ENCODE measurements at places on chromosomes 12 and 14.

GRCh38 chr14:55151601-55152000 is 22.5 kb downstream of the LGALS3 start:
- no peak for DNase-seq

GRCh38 chr14:29030970-29031369 is 264.4 kb downstream of the FOXG1 start:
- no peak for DNase-seq

- no peak for DNase-seq
Observed at GRCh38 chr12:135138-135537, 68.6 kb downstream of the IQSEC3 start.

DNA sequence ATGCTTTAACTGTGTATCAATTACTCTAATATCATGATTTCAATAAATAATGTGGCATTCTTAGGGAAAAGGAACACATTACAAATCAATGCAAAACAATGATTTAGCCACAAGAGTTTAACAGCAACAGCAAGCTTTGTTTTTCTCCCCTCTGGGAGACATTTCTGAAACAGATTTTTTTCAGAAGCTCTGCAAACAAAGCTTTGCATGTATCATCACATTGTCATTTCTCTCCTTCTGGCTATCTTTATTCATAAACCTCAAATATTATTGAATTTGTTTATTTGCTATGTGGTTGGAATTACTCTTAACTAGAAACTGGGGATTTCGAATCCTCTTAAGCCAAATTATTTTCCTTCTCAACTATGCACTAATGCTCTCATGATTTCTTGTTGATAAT is 278.4 kb upstream of the ATXN7L3B start:
- no peak for DNase-seq

GRCh38 chr12:123441523-123442164 is 5.2 kb upstream of the RILPL2 start:
- no peak for DNase-seq

GRCh38 chr14:64951724-64952123 is 9.2 kb upstream of the GPX2 start:
- DNase-seq: peak; percentile 70

DNA sequence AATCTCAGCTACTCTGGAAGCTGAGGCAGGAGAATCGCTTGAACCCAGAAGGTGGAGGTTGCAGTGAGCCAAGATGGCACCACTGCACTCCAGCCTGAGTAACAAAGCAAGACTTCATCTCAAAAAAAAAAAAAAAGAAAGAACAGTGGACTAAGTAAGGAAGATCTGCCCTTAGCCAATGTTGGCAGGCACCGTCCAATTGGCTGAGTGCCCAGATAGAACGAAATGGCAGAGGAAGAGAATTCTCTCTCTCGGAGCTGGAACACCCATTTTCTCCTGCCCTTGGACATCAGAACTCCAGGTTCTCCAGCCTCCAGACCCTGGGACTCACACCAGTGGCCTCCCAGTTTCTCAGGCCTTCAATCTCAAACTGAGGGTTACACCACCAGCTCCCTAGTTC is 49.9 kb downstream of the ESR2 start:
- no peak for DNase-seq

- no peak for DNase-seq
Observed at GRCh38 chr14:79417961-79418360, 793.3 kb downstream of the DIO2 start.

GRCh38 chr12:23210573-23210972 is 585.6 kb downstream of the ETNK1 start:
- DNase-seq: no peak

DNA sequence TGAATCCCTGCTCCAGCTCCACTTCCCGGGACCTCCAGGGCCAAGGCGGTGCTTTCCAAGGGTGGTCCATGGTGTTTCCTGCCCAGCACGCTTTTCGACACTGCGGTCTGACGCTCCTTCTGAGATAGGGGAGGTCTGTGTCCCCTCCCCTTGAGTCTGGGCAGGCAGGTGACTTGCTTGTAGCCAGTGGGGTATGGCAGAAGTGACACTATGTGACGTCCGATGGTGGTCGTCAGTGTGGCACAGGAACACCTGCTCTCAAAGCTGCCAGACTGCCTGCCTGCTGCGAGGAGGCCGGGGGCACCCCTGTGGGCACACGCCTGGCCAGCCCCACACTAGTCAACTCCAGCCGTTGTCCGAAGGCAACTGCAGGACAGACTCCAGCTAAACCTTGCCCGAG is 16.0 kb upstream of the TRAF3 start:
- DNase-seq: no peak

GRCh38 chr14:77613201-77613600 is 3.2 kb downstream of the SPTLC2 start:
- no peak for DNase-seq

DNA sequence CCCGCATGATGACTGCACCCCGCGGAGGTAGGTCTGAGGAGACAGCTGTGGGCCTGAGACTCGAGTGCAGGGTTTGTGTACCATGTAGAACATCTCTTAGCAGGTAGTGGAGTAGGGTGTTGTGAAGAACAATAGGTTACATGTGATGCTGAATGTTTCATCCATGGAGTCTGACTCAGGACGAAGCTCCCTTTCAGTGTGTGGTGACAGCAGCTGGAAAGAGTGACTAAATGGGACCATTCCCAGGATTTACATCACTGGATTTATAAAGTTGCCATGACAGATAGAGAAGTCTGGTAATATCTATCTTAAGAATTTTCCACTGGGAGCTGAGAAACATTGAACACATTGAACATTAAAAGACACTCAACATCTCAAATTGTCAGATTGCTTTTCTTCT is 259.6 kb upstream of the RGS6 start:
- no peak for DNase-seq

GRCh38 chr12:121620333-121620891 is 5.9 kb upstream of the ORAI1 start:
- DNase-seq: no peak

- no peak for DNase-seq
Observed at GRCh38 chr14:67665868-67666267, 8.6 kb downstream of the VTI1B start.

GRCh38 chr14:72947366-72948160 is 21.3 kb downstream of the DCAF4 start:
- DNase-seq: no peak

DNA sequence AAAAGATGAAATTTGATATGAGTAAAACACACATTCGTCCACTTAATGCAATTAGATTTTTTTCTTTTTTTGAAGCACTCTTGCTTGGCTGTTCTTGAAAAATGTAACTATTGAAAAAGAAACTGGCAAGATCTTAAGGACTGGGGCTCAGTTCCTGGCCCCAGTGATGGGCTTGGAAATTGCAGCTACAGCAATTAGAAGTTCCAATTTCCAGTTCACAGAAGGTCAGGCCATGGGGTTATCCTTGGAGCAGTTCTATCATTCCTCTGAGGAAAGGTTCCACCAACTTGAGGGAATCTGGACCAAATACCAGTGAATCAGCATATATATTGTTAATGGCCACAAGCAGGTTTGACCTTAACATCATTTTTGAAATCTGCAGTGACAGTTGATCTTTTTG is 18.9 kb downstream of the IGF1 start:
- no peak for DNase-seq

- no peak for DNase-seq
Observed at GRCh38 chr14:89476354-89476896, 59.4 kb upstream of the FOXN3 start.

GRCh38 chr14:50978888-50979287 is 34.6 kb upstream of the PYGL start:
- no peak for DNase-seq

DNA sequence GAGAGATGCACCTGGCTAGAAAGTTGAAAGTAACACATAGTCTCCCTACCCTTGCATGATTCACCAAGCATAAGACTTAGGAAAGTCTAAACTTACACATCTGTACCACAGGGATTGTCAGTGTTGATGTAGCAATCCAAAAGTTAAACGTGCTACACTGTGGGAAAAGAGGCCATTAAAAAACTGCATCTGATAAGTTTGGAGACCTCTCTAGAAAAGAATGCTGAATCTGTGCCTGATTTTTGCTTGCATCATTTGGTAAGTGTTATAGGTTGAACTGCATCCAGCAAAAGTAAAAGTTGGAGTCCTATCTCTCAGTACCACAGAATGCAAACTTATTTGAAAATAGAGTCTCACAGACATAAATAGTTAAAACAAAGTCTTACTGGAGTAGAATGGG is 126.6 kb downstream of the SLC6A15 start:
- DNase-seq: no peak

GRCh38 chr12:4587108-4587507 is 25.1 kb downstream of the DYRK4 start:
- DNase-seq: no peak

DNA sequence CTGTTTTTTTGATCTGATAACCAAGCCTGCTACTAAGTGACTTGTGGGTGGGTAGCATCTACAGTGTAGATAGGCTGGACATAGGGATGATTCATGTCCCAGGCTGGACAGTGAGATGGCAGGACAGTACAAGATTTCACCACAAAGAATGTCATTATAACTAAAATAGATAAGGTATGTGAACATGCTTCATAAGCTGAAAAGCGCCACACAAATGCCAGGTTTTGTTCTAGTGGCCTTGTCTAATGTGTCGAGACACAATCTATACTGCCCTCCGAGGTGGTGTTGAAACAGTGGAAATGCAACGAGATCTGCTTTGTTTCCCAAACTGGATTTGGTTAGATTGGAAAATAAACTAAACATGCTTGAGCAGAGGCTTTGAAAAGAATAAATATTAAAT is 4.4 kb downstream of the LGALS3 start:
- DNase-seq: no peak

GRCh38 chr14:89228921-89229639 is 188.0 kb downstream of the FOXN3 start:
- DNase-seq: no peak

GRCh38 chr14:93200553-93200952 is 6.3 kb downstream of the GON7 start:
- DNase-seq: no peak

- DNase-seq: no peak
Observed at GRCh38 chr14:76309572-76310162, 66.3 kb upstream of the ESRRB start.

- no peak for DNase-seq
Observed at GRCh38 chr14:101516401-101516800, 44.9 kb upstream of the DIO3 start.

DNA sequence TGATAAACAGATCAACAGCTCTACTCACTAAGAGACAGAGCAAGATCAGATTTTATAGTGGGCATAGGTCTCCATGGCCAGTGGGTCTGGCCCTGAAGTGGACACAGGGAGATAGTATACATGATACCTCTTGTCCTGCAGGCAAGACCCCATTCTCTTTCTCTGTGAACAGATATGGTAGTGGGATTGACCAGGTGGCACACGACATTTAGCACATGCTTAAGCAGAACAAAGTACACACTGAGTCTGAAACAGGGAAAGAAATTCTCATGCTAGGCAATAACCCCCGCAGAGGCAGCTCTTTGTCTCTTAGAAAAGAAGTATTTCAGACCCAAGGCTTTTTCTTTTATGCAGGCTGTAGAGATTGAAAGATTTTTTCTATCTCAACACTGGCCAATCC is 1331.2 kb downstream of the FSCB start:
- DNase-seq: no peak

GRCh38 chr12:25585021-25585523 is 32.0 kb upstream of the LMNTD1 start:
- DNase-seq: no peak

DNA sequence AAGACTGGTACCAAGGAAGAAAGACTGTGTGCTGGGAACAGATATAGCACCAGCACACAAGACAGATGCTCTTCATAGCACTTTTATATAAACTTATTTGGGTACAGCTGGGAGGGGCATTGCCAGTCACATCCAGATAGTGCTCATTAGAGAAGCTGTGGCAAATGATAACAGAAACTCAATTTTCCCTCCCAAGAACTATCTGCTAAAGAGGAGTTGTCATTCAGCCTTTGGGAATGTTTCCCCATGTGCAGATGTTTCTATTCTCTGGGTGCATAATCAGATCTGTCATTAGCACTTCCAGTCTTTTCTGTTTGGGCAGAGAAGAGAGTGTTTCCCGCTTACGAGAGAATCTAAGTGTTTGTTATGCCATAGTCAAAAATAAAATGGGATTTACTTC is 714.9 kb upstream of the MDGA2 start:
- no peak for DNase-seq

DNA sequence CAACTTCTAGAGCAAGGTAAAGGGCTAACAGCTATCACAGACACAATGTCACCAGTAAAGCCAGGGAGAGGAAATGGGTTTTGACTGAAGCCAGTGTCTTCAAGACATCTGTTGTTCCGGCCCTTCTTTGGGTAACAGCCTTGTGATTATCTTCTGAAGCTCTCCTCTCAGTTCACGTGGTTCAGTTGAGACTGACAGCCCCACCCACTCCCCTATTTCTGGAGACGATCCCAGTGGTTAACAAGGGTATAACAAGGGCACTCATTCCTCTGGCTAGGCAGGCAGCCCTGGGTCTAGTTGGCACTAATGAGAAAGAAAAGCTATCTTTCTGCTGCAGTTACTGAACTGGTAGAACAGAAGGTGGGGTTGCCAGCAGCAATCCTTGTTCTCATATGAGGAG is 6.9 kb downstream of the GNPTAB start:
- no peak for DNase-seq

DNA sequence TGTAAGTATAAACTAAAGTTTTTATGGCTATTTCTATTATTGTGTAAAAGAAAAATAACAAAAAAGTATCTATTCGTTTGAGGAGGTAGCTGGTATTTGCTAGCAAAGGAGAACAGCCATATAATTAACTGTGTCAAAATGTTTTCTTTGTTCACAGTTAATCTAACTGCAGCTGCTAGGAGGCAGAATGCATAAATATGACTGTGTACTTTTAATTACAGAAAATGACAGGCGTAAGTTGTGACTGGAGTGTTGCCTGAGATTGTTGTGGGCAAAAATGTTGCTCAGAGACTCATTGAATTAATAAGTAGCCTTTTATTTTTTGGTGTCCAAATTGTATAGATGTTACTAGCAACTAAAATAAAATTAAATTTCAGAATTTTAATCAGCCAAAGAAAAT is 33.5 kb downstream of the PTPRO start:
- no peak for DNase-seq

- DNase-seq: no peak
Observed at GRCh38 chr14:104016873-104017650, 68.4 kb upstream of the ASPG start.

All from cardiac septum (tissue), 1 donor.